ENCODE measurements at places on chromosomes 12 and 14.

- no peaks in the 10 kb centered on the region for H3K36me3 ChIP-seq
- no peaks in the 10 kb centered on the region for H3K27me3 ChIP-seq
- H3K27ac ChIP-seq, result no peak overlapping the region
- no peak overlapping the region for H3K4me3 ChIP-seq
These were observed 43.8 kb upstream of the RESF1 start for GRCh38 chr12:31915446-31915845.

- no peak overlapping the region for H3K4me3 ChIP-seq
- no peaks in the 10 kb centered on the region for H3K36me3 ChIP-seq
- no peaks in the 10 kb centered on the region for H3K4me1 ChIP-seq
- no peak overlapping the region for H3K27ac ChIP-seq
- no peaks in the 10 kb centered on the region for H3K27me3 ChIP-seq
- no peak for DNase-seq
These were observed 232.0 kb downstream of the GRIN2B start for GRCh38 chr12:13749389-13749788.

DNA sequence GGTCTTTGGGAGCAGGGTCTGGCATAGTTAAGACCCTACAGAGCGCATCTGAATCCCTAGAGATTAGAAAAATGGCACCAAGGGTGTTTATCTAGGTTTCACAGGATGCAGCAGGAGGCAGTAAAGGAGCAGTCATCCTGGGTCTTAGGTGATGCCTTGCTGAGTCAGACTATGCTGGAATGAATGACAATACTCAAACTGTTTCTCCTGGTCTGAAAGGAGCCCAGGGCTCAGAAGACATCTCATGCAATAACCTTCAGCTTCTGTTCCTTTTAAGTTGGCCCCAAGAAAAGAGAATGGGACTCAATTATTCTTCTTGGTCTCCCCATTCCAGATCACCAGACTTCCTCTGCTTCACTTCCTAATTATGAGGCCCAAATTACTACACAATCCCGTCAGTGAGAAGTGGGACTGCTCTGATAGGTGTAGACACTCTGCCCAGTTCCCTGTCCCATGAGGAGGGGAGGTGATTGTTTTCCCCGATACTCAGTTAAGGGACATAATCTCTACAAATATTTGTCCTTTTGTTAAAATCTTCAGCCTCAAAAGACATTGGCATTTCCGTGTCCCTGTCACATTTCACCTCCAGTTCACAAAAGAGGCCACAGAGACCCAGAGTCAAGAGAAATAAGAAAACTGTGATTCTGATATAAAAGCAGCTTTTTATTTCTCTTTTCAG, 14.8 kb upstream of the APOF start:
- no peak overlapping the region for H3K27ac ChIP-seq
- no peaks in the 10 kb centered on the region for H3K36me3 ChIP-seq
- no peak overlapping the region for H3K4me3 ChIP-seq
- H3K27me3 ChIP-seq, result no peaks in the 10 kb centered on the region

DNA sequence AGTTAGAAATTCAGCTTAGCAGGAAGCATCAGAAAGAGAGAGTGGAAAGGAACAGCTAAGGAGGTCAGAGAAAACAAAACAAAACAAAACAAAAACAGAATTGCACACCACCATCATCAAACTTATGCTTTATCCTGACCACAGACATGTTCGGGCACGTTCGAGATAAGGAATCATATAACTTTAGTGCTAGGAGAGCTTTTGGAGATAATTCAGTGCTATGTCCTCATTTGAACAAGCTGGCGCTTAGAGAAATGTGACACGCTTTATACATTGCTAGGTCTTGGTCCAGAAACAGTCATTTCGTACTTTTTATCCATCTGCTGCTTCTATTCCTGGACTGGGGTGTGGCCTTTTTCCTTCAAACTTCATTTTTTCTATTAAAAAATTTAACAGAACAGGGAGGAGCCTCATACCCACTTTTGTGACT, 213.1 kb downstream of the PTPRO start:
- H3K27me3 ChIP-seq, result no peaks in the 10 kb centered on the region
- DNase-seq, result no peak
- no peak overlapping the region for H3K4me3 ChIP-seq
- H3K36me3 ChIP-seq, result no peaks in the 10 kb centered on the region

- no peaks in the 10 kb centered on the region for H3K4me1 ChIP-seq
- H3K27ac ChIP-seq, result no peak overlapping the region
- H3K36me3 ChIP-seq, result no peaks in the 10 kb centered on the region
These were observed 16.4 kb downstream of the BBOF1 start for GRCh38 chr14:74035556-74035955.

DNA sequence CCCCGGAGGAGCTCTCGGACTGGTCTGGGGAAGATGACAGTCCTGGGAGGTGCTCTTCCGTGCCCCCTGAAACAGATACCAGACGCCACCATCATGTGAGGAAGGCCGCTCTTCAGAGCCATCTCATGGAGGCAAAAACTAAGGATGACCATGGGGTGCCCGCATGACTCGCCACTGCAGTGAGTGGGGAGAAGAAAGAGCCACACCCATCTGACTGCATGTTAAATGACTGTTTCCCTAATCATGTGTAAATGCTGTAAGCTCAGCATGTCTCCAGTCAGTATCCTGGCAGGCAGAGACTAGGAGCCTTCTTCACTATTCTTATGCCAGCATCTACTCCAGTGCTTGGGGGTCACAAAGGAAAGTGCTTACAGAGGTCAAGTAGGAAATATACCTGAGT, 4.0 kb downstream of the STON2 start:
- H3K4me3 ChIP-seq, result no peak overlapping the region
- H3K4me1 ChIP-seq, result peaks cover 17% of the 10 kb centered on the region
- no peaks in the 10 kb centered on the region for H3K27me3 ChIP-seq

DNA sequence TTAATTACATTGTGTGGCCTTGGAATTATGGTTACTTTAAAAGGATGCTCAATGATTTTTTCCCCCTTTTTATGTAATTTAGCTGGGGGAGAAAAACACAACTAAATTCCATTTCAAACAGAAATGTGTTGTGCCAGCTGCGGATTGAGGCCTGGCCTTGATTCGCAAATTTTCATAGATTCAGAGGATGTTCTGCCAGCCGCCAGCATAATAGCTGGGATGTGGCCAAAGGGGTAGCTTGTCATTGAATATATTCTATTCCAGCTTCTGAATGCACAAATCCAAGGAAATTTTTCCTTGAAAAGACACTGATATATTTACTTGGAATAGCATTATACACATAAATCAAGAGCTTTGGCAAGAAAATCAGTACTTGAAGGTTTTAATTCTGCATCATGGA, 43.7 kb downstream of the TRHDE start:
- H3K4me3 ChIP-seq, result no peak overlapping the region
- no peaks in the 10 kb centered on the region for H3K36me3 ChIP-seq
- H3K27ac ChIP-seq, result no peak overlapping the region
- DNase-seq, result no peak

- peaks cover 4% of the 10 kb centered on the region for H3K4me1 ChIP-seq
- H3K27ac ChIP-seq, result no peak overlapping the region
- no peak overlapping the region for H3K4me3 ChIP-seq
- H3K27me3 ChIP-seq, result no peaks in the 10 kb centered on the region
These were observed 30.0 kb upstream of the WSCD2 start for GRCh38 chr12:108099073-108099472.

DNA sequence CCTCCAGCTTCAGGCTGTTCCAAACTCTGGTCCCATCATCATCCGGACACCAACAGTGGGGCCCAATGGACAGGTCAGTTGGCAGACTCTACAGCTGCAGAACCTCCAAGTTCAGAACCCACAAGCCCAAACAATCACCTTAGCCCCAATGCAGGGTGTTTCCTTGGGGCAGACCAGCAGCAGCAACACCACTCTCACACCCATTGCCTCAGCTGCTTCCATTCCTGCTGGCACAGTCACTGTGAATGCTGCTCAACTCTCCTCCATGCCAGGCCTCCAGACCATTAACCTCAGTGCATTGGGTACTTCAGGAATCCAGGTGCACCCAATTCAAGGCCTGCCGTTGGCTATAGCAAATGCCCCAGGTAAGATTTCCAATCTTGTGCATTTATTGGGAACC, 3.3 kb downstream of the SP1 start:
- H3K4me1 ChIP-seq, result peaks cover 72% of the 10 kb centered on the region
- H3K27me3 ChIP-seq, result no peaks in the 10 kb centered on the region
- H3K36me3 ChIP-seq, result peaks cover 28% of the 10 kb centered on the region
- H3K27ac ChIP-seq, result no peak overlapping the region

- H3K4me3 ChIP-seq, result no peak overlapping the region
- no peaks in the 10 kb centered on the region for H3K27me3 ChIP-seq
- DNase-seq, result no peak
- peaks cover 55% of the 10 kb centered on the region for H3K36me3 ChIP-seq
- H3K27ac ChIP-seq, result no peak overlapping the region
These were observed 26.9 kb downstream of the ZFC3H1 start for GRCh38 chr12:71636704-71637115.

DNA sequence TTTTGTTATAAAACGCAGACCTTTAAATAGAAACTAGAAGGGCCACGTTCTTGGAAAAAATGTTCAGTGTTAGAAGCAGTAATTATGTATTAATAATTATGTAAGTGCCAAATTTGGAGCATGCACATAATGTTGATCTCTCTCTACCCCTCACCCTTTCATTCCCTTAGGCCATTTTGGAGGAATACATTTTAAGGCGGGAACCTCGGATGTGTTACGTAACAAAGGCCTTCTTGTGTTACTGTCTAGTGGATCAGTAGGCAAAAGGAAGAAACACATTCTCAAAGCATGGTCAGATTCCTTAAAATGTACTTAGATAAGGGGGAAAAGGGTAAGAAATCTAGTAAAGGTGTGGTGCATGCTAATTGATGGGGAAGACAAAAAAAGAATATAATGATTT, 52.7 kb downstream of the RASSF3 start:
- peaks cover 9% of the 10 kb centered on the region for H3K4me1 ChIP-seq
- no peak overlapping the region for H3K4me3 ChIP-seq
- no peak overlapping the region for H3K27ac ChIP-seq
- no peaks in the 10 kb centered on the region for H3K36me3 ChIP-seq
- DNase-seq, result no peak
- H3K27me3 ChIP-seq, result no peaks in the 10 kb centered on the region

DNA sequence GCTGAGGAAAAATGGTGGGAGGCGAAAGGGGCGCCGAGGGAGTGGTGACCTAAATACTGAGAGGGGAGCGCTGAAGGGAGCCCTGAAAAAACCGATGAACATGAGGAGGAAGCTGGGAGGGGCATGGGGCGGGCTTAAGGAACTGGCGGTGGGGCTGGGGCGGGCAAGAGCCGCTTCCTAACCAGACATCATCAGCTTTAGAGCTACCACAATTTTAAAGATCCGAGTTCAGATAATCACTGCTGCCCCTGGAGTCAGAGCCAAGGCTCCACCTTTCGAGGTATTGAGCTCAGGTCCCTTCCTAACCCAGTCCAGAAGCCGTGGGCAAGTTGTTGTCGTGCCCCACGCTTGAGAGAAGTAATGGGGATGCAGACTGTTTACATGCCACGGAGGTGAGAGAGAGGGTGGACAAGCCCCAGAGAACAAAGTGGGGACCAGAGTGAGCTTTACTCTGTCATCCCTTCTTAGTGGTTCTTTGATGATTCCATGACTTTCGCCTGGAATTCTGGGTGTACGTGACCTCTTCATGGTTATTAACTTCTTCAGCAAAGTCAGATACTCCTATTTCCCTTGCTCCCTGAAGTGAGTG, 393 bp downstream of the ORMDL2 start:
- no peak for DNase-seq
- peak overlapping the region; percentile 64 for H3K27ac ChIP-seq
- peak overlapping the region; percentile 26 for H3K4me3 ChIP-seq
- peaks cover 23% of the 10 kb centered on the region for H3K4me1 ChIP-seq

DNA sequence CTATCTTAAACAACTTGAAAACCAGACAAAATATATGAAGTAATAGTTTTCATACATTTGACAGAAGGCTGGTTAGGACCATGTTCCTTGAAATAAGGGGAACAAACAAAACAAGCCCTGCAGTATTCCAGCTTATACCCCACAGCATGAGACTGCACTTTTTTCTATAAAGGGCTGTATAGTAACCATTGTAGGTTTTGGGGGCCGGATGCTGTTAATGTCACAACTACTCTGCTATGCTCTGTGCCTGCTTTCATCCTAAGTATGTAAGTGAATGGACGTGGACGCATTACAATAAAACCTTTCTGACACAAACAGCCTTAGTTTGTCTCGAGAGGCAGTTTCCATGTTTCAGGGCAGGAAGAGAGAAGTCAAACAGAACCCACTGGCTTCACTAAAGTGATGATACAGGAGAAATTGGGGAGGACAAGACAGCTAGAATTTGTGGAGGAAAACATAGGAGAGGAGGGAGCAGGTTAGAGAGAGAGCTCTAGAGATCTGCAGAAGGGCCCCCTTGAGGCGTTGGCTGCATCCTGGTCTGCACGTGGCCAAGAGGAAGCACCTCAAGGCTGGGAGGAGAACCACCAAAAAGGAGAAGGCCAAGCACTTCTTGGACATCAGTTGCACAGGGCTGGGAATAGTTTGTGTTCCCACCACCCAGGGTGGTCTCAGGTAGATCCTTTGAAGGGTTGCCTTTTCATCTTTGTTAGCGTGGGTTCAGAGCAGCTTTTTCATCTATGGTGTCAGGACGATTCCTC, 63.7 kb downstream of the TRAF3 start:
- H3K4me1 ChIP-seq, result no peaks in the 10 kb centered on the region
- H3K27me3 ChIP-seq, result no peaks in the 10 kb centered on the region
- H3K36me3 ChIP-seq, result no peaks in the 10 kb centered on the region
- no peak for DNase-seq
- H3K27ac ChIP-seq, result no peak overlapping the region
- H3K4me3 ChIP-seq, result no peak overlapping the region

DNA sequence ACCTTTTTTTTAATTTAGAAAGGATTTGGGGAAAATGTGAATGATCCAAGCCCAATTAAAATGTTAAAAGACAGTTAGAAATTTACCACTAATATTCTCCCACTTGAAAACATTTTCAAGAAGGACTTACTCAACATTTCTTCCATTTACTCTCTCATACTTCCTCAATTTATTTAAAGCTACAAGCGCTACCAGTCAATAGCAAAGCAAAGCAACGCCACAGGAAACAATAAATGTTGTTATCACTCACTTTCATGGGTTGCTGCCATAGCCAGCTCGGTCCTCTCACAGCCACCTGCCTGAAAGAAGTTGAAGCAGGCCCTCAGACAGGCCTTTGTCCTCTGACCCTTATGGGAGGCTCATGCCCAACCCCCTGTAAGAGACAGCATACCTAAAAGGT, 6.0 kb upstream of the SOS2 start:
- no peaks in the 10 kb centered on the region for H3K36me3 ChIP-seq
- no peak for DNase-seq
- no peak overlapping the region for H3K27ac ChIP-seq
- H3K4me3 ChIP-seq, result no peak overlapping the region
- peaks cover 7% of the 10 kb centered on the region for H3K4me1 ChIP-seq

- H3K4me1 ChIP-seq, result no peaks in the 10 kb centered on the region
- H3K27ac ChIP-seq, result no peak overlapping the region
- H3K4me3 ChIP-seq, result no peak overlapping the region
These were observed 120.1 kb upstream of the CCND2 start for GRCh38 chr12:4153343-4153892.

DNA sequence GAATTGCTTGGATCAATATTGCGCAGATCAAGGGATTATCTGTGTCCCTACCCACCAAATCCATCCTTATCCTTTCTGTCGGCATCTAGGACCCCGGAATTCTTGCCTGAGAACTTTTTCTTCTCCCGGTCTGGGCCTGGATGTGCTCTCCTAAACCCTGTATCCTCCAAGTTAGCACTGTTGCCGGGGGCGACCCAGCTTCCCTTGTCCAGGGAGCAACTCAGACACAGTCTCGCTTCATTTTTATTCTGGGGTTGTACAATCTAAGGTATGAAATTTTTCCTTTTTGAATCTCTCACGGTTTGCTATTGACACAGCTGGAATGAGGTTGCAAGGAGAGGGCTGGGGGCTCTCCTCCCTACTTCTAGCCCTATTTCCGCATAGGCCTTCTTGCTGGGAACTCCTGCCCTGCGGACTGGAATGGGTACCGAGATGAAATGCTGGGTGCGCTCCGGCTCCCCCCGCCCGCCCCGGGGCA, 403 bp upstream of the PNP start:
- no peaks in the 10 kb centered on the region for H3K27me3 ChIP-seq
- H3K36me3 ChIP-seq, result peaks cover 2% of the 10 kb centered on the region
- peak overlapping the region; percentile 80 for H3K4me3 ChIP-seq
- DNase-seq, result peak; percentile 20
